ENCODE measurements at places on chromosomes 2 and 18.

DNA sequence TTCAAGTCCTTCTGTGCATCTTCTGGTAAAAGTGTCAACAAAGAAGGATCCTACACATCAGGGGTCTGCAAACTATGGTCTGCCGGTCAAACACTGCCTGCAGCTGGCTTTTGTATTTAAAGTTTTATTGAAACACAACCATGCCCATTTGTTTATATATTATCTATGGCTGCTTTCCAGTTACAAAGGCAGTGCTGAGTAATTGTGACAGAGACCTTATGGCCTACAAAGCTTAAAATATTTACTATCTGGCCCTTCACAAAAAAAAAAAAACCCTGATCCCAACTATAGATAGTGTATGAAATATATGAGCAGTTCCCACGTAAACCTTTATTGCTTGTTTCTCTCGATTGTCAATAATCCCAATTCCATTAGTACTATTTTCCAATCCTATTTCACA, 101.4 kb downstream of the RBMS1 start:
- no peak for DNase-seq

- no peak for DNase-seq
Observed at GRCh38 chr2:181111059-181111458, 130.7 kb downstream of the UBE2E3 start.

GRCh38 chr2:228067309-228067708, 114.2 kb downstream of the SPHKAP start:
- no peak for DNase-seq

DNA sequence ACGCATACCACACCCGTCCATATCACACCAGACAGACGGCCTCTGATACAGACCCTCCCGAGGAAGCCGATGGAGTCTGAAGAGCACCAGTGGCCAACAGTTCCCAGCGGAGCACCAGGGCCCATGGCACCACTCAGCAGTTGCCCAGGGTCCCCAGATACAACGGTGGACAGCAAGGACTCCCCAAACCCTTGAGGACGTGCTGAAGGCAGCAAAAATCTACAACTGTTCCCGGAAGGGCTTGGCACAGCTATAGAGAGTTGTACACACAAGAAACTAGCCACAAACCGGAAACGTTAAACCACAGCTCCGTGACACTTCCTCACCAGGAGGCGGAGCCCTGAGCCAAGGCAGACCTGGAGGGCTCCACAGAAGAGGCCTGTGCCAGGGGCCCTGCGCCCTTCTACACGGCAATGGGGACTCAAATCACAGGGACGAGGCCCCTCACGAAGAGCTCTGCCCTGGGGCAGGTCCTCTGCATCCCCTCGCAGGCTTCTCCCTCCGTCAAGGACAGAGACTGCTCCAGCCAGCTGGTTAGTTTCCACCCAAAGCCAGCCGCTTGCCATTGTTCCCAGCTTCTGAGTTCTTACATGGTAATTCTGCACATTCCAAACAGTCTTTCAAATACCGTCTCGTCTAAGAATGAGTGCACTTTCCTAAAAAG, 133.4 kb downstream of the HDAC4 start:
- DNase-seq = peak; percentile 79

- DNase-seq = no peak
Observed at GRCh38 chr2:166197446-166197845, 69.6 kb upstream of the SCN1A start.

- no peak for DNase-seq
Observed at GRCh38 chr2:46177461-46178089, 119.6 kb upstream of the EPAS1 start.

- DNase-seq = no peak
Observed at GRCh38 chr2:35973737-35974132, 381.8 kb upstream of the CRIM1 start.

DNA sequence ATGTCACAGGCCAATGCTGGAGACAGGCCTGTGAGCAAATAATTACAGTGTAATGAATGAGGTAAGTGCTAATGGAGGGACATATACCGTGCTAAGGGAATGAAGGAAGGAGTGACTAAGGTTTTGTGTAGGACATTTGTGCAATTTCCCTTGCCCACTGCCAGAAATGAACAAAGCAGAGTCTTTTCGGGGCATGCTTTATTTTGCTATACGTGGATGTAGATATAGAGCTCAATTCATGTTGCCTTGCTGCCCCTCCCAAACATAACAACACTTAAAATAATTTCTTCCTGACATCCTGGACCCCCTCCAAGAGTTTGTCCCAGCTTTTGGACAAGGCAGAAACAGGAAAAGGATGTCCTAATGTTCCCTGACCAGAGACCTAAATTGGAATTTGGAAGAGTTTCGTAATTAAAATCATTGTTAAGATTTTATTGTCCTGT, 23.7 kb upstream of the CD28 start:
- no peak for DNase-seq

Data from activated T-helper 1 cell treated with anti-CD3 and anti-CD28 coated beads, Interleukin-2, amount 50 U/mL, for 16 hours (primary cell).